ENCODE measurements at places on chromosomes 5 and 9.
A peak's percentile ranks its signal among the peaks of the same experiment; 100 is the strongest.

- DNase-seq: no peak
These were observed 90.7 kb upstream of the MOCS2 start for GRCh38 chr5:53200306-53200705.

- DNase-seq: no peak
These were observed 153.6 kb upstream of the ELL2 start for GRCh38 chr5:96115147-96115807.

GRCh38 chr9:92206488-92206887 lies 87.0 kb downstream of the IARS1 start:
- DNase-seq: no peak

DNA sequence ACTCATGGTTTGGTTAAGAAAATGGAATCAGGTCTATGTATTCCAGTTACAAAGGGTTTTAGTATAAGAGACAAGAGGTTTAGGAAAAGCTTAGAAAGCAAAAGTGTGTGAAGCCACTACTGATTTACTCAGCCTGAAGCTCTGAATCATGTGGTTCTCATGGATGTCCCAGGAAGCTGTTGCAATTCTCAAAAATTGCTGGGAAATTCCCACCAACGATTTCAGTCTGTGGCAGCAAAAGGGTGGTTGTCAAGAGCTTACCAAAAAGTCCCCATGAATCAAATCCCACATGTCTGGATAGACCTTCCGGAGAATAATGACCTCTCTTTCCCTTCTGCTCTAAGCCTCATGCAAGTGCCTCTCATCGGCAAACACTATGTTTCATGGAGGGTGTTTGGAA lies 929.9 kb downstream of the TLE4 start:
- no peak for DNase-seq

GRCh38 chr5:174777583-174777982 lies 53.2 kb downstream of the MSX2 start:
- DNase-seq: no peak

- no peak for DNase-seq
These were observed 15.0 kb upstream of the POU5F2 start for GRCh38 chr5:93756372-93756771.

GRCh38 chr9:15317836-15318235 lies 10.8 kb upstream of the TTC39B start:
- DNase-seq: no peak

DNA sequence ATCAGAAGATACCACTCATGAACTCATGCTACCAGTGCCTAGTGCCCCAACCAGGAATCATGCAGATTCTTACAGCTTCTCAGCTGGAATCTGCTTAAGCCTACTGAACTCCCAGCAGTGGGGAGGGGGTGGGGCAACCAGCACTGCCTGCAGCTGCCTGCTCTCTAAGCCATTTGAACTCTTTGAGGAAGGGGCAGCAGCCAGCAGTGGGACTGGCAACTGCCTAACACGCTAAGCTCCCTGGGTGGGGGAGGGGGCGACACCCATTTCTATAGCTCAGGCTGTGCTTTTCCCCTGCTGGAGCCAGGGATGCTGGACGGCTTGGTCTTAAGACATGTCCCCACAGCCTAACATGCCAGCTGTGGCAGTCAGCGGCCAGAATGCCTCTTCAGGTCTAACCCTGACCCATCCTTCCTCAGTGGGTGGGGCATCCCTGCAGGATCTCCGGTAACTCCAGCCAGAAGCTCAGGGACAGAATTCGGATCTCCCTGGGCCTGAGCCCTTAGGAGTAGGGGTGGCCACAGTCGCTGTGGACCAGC lies 889.7 kb downstream of the CDH9 start:
- DNase-seq: no peak

DNA sequence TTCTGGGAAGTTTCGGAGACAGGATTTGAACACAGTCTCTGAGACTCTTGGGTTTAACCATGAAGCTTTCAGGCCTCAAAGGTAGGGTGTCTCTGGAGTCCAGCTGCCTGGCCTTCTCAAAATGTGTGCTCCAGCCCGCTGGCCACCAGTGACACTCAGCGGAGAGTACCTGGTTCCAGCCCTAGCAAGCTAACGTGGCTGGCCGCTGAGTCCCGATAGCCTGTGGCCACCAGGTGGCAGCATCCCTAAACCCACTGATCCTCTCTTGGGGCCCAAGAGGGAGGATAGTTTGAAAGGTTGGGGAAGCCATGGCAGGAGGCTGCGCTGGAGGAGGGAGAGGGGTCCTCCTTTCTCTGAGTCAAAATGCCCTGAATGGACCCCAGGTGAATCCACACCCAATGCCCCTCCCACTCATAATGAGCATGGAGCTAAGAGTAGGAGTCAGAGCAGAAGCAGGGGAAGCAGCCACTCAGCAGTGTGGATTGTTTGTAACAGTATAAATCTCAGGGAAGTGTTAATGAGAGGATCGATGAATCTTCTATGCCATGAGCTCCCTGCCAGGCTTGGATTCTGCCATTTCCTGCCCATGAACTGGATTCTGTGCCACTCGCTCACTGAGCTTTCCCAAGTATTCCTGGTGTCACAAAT lies 5.4 kb upstream of the TIFAB start:
- peak; percentile 65 for DNase-seq

DNA sequence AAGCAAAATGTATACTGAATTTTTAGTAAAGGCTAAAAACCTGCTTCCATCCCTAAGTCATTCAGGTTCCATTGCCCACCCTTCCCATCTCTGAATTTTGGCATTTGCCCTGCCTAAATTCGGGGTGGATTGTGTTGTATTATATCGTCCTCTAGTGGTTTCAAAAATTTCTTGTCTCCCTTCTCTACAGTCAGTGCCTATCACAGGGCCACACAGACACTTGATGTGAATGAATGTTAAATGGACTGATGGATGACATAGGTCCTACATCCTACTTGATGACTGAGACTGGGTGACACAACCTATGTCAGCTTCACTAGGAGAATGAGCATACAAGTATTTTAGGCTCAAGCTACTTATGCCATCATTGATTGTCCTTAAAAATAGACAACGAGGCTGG lies 45.6 kb upstream of the SLC30A5 start:
- no peak for DNase-seq

DNA sequence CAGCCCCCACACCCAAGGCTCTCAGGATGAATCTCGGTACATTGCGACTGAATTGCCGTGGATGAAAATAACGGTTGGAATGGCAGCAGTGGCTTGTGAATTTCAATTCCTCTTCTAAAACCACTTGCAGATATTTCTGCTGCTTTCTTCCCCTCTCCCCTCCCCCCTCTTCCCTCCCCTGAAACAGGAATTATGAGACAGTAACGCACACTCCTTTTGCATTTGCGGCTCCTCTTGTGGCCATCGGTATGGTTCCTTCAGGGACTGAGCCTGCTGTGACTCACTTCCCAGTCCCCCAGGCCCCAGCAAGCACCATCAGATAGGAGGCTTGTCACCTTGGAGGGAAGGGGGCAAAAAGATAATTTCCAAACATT lies 9.7 kb downstream of the DCANP1 start:
- no peak for DNase-seq

DNA sequence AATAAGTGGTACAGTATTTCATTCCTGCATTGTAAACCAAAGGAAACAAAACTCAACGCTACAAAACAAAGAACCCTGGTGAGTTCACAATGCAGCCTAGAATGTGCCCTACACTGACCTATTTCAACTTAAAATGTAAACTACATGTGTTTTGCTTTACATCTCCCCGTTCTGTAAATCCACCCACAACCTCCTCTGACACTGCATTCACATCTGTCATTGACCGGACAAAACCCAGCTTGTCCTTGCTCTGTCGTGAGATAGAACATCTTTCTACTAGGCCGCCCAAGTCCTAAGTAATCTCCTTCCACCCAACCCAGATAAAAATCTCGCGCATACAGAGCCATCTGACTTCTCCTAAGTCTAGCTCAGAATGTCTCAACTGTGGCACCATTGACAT lies 6.1 kb upstream of the VLDLR start:
- DNase-seq: no peak

DNA sequence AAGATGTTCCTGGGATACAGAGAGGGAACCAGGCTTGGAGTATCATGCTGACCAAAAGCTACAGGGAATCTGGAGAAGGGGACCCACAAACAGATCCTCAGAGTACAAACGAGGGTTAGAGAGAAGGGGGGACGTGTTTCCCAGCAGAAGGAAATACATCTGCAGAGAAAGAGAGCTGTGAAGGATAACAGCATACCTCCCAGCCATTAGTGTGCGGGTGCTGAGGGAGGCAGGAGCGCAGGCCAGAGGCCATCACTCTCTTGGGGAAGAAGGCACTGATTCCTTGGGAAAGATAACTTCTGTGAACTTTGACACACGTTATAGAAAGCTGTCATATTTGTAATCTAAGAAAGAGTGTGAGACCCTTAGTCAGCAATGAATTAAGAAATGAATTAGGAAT lies 96.9 kb downstream of the KCNN2 start:
- no peak for DNase-seq

DNA sequence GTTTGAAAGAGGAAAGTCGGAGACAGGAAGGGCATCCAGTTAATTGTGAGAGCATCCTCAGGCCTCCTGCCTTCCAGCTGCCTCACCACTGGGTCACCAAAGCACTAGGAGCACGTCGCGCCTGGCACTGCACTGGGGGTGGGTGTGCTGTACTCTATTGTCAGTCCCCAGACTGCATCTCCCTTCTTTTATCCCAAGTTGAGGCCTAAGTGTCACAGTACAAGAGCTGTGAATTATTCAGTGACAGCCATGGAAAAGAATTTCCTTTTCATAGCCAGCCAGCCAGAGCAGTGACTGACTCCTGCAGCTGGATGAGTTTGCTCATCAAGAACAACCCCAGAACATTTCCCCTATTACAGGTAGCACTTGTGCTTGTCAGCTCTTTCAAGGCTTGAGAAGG lies 16.3 kb downstream of the CLTA start:
- DNase-seq: no peak

DNA sequence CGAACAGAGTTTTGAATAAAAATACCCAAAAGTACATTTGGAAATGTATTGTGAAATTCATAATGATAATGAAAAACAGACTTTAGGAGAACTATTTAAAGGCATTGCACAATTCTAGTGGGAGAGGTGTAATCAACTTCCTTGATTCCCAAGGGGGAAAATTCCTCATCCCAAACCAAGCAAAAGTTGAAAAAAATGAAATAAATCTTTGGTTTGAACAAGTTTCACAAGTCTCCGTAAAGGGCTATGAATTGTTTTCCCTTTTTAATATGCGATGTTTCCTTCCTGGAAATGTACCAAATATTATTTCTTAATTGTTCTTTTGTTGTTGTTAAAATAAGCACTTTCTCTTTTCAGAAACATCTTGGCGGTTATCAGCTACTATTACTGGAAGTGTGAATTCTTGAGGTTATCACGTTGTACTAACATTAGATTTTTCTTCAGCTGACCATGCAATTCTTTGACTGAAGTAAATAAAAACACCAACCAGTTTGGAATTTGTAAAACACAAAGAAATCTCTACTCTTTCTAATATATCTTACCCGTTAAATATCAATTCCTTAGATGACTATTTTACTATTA lies 59.3 kb downstream of the SVEP1 start:
- DNase-seq: no peak

DNA sequence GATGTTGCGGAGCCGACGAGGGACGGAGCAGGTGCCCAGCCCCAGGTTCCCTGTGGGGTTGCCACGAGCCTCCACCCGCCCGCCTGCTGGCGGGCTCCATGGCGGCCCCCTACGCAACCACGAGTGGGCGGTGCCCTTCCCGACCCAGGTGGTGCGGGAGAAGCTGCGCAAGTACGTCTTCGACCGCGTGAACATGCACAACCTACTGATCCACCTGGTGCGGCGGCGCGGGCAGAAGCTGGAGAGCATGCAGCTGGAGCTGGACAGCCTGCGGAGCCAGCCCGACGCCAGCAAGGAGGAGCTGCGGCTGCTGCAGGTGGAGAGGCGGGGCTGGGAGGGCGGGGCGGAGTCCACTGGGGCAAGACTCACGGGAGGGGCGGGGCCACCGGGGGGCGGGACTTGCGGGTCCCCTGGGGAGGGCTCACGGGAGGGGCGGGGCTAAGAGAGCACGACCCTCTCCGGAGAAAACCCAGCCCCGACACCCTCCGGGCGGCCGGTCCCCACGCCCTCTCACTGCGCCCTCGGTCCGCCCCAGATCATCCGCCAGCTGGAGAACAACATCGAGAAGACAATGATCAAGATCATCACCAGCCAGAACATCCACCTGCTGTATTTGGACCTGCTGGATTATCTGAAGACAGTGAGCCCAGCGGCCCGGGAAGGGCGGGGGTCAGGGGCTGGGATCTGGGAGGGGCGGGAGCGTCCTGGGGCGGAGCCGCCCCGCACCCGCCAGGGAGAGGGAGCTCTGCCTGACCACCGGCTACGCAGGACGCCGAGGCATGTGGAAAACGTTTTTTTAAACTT lies 3.9 kb downstream of the CCDC183 start:
- DNase-seq: peak; percentile 94

DNA sequence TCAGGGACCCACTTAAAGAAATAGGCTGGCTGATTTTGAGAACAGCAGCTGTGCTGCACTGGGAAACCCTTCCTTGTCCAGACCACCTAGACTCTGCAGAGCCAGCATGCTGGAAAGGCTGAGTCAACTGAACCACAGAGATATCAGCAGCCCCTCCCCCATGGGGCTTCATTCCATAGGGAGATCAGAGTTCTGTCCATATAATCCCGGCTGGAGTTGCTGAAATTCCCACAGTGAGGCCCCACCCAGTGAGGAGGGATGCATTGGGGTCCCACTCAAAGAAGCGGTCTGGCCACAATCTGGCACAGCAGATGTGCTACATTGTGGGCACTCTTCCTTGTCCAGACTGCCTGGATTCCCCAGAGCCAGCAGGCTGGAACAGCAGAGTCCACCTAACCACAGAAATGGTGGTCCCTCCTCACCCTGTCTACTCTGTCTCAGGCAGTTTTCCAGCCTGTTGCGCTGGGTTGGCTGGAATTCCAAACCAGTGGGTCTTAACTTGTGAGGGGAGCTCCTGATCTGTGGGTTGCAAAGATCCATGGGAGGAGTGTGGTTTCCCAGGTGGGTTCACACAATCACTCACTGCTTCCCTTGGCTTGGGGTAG lies 127.1 kb downstream of the RNF180 start:
- no peak for DNase-seq

DNA sequence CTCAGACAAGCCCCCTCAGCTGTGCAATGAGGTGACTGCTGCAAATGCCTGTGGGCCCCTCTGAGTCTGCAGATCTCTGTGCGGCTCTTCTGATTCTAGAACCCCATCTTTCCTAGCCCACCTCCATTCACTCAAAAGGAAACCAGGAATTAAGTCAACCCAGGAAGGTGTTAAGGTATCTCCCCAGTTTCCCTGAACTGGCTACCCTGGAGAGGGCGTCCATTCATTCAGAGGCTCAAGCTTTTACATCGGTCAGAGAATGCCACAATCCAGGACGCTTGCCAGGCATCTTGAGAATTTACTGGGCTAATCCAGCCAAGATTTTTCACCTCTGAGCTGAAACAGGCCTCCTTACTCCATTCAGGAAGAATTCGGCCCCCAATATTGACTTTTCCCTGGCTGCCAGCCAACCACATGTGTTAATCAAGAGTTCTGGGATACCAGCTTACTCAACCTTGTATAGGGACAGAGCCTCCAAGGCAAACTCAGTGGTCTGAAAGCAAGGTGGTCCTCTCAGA lies 889 bp upstream of the ADAMTS12 start:
- DNase-seq: peak; percentile 30

GRCh38 chr5:144390133-144390532 lies 219.5 kb downstream of the KCTD16 start:
- DNase-seq: no peak

- DNase-seq: no peak
These were observed 117.8 kb upstream of the MINAR2 start for GRCh38 chr5:129630101-129630500.

Measured in H54 (cell line).